ENCODE measurements at places on chromosomes 3 and 15.

DNA sequence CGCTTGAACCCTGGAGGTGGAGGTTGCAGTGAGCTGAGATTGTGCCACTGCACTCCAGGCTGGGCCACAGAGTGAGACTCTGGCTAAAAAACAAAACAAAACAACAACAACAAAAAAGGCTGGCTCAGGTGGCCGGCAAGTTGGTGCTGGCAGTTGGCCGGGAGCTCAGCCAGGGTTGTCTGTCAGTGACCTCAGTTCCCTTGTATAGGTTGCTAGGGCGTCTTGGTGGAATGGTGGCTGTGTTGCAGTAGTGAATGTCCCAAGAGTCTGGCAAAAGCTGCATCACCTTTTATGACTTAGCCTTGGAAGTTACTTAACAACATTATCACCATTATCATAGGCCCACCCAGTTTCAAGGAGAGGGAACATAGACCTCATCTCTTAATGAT, 40.6 kb downstream of the ASB7 start:
- no peak for DNase-seq

- DNase-seq = no peak
Measured at GRCh38 chr15:57387564-57388076, 11.3 kb downstream of the CGNL1 start.

GRCh38 chr3:171156401-171157010, 130.0 kb upstream of the SLC2A2 start:
- no peak for DNase-seq

- no peak for DNase-seq
Measured at GRCh38 chr3:32862247-32862935, 44.6 kb downstream of the TRIM71 start.

- DNase-seq = no peak
Measured at GRCh38 chr3:72180405-72180804, 395.5 kb upstream of the PROK2 start.

DNA sequence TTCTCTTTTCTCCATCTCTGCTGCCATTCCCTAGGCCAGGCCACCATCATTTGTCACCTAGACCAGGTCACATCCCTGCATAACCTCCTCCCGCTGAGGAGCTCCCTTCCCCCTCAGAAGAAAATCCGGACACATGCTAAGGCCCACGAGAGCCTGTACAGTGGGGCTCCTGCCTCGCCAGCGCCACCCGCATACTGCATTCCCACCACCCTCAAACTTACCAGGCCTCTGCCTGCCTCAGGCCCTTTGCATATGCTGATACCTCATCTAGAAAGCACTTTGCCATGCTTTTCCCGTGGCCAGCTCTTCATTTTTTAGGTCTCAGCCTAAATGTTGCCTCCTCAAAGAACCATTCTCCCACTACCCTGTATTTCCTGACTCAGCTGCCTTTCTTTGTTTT, 220.1 kb upstream of the CTDSPL start:
- no peak for DNase-seq
